Lung (tissue), 17 donors: ENCODE measurements at places on chromosomes 5 and 9. TPM values are rescaled to one million over a fixed set of nuclear protein-coding genes. Genes with fewer than 3 reads are reported as not detected.

The NKD2 gene
- 88.0 TPM for total RNA-seq

DNA sequence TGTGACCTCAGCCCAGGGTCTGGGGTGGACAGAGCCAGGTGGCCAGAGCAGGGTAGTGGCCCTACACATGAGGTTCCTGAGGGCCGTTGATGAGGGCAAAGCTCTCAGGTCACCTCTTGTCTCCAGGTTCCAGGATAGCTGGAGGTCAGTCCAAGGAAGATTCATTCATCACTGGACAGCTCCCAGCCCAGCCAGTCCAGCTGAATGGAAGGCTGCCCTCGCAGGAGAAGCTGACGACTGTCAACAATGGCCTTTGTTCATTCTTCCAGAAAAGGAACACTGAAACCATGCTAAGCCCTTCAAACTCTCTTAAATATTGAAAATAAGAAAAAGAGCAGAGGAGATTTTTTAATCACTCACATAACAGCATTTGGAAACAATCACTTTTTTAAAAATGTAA is 169.7 kb upstream of the TBCA start:
- no peak for DNase-seq

GRCh38 chr5:132465059-132465707 is 25.4 kb downstream of the IRF1 start:
- no peak for DNase-seq

GRCh38 chr9:16262477-16263261 is 607.8 kb downstream of the BNC2 start:
- no peak for DNase-seq

DNA sequence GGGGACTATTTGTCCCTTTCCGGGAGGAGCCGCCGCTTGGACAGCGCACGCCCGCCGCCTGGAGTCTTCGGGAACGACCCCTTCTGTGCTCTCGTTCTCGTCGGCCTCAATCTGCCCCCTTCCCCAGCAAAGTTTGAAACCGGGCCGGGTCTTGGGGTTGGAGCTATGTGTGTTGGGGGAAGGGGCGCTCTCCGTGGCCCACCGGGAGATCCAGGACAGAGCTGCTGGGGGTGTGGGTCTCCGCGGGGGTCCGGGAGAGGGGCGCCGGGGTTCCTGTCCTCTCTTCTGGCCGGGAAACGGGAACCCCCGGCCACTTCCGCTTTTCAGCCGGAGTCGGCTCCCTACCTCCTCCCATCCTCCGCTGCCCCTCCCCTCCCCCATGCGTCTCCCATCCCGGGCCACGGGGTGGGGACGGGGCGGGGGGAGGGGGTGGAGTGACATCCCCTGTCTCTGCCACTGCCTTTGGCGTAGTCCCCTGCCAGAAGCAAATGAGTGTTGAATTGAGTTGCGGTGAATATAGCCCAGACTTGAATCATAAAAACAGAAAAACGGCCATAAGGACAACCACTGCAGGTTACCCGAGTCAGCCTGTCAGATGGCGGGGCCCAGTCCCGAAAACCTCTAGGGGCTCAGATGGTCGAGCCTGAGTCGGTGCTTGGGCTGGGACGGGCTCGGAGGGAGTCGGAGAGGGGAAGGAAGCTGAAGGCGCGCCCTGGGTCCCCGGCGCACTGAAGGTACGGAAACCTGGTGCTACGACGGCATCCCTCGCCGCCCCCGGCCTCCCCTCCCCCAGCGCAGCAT is 1.1 kb downstream of the CPLX2 start:
- DNase-seq, result no peak
